ENCODE measurements at places on chromosomes 5 and 9.
A peak's percentile ranks its signal among the peaks of the same experiment; 100 is the strongest.

DNA sequence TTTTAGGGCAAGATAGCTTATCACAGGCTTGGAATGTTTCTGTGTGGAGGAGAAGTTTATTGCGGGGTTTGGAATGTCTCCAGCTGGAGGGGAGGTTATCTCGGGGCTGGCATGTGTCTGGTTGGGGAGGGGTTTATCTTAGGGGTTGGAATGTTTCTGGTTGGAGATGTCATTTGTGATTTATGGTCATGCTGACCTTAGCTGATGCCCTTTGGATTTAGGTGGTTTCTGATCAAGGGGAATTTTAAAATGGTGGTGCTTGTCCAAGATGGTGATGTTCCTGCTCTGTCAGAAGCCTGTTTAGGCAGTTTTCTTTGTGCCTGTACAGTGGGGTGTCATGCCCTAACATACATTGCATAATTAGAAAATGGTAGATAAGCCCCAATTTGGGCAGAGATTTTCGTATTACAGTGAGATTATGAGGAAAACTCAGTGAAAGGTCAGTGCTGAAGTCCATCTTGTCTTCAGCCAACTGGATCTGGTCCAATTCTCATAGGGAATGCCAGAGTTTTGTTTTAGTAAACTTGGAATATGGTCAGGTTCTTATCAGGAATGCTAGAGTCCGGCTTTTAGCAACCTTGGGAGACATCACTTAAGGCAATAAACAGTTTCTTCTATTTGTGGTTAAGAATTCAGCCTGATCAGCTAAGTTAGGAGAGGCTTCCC, 14.3 kb downstream of the CDK20 start:
- DNase-seq = no peak

DNA sequence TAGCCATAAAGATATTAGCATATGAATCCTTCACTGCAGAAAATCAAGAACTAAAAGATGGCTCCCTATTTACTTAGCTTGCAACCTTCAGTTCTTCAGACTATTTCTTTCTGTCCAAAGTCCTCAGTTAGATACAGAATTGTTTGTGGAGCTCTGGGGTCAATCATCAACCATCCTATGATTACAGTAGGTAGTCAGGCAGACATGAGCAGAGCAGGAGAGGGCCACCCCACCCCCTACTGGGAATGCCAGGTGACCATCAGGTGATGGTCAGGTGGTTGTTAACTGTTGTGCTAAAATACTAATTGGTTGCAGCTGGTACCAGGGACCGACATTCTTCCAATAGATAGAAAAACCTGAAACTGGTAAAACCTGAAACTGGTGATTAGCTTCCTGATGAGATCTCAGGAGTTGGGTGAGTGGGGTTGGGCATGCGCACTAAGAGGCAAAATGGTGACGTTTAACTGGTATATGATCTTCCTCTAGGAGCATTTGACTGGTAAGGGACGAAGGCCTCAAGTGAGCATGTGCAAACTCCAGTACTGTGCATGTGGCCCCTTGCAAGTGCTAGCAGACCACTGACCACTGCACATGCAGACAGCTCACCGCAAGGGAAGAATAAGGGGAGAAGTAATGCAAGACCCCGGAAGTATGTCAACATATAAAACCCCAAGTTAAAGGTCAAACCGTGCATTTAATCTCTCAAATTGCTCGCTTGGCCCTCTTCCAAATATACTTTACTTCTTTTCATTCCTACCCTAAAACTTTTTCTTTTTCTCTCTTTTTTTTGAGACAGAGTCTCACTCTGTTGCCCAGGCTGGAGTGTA, 13.6 kb downstream of the C9orf57 start:
- DNase-seq = no peak

DNA sequence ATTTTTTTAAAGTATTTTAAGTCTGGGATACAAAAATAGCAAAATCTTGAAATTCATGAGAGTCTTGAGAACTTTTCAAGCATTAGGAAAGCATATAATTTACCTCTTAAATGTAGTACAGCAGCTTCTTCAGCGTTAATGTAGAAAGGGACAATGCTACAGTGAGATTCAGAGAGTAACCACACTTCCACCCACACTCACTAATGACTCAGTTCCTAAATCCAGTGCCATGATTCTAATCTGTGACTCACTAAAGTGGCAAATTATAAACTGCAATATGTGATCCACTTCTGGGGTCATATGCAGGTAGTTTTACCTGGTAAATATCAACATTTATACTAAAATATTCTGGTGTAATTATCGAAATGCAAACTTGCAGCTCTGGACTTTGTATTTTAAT, 434.5 kb upstream of the TUSC1 start:
- no peak for DNase-seq

DNA sequence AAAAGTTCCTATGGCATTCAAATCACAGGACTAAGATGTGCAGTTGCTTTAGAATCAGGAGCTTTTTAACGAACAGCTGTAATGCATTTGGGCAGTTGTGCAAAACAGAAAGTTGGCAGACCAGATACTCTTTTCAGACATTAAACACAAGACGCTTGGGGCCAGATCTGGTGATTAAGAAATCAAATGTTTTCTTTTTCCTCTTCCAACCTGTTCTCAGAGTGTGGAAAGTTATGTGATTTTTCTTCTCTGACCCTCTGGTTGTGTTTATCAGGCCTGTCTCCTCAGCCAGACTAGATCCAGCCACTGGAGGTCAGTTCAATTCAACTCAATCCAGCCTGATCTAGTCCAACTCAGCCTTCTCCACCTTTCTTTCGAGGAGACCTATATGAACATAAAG, 298.5 kb upstream of the PCSK5 start:
- no peak for DNase-seq

DNA sequence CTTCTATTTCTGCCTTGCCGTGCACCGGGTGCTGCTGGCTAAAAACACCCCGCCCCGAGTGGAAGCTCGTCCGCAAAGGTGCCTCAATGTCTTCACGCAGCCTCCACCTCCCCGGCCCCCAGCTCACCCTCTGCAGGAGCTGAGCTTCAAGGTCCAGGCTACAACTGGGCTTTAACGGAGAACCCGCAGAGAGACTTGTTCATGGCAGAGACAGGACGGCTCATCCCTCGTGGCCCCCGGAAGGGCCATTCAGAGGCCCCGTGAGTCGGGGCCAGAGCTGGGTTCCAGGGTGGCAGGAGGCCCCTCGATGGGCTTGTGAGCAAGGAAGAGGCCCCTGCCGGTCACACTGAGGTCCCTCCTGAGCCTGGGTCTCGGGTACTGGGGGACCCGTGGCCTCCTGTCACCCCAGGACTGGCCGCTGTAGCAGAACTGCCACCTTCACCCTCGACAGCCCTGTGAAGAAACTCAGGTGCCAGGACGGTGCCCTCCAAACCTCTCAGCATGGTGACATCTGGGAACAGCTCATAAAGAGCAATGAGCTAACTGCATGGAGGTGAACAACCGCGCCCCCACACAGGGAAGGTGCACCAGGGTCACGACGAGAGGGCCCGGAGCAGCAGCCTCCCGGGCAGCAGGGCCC, 58.0 kb upstream of the UBAC1 start:
- DNase-seq = no peak

- no peak for DNase-seq
Observed at GRCh38 chr5:169831331-169831730, 149.0 kb downstream of the INSYN2B start.

DNA sequence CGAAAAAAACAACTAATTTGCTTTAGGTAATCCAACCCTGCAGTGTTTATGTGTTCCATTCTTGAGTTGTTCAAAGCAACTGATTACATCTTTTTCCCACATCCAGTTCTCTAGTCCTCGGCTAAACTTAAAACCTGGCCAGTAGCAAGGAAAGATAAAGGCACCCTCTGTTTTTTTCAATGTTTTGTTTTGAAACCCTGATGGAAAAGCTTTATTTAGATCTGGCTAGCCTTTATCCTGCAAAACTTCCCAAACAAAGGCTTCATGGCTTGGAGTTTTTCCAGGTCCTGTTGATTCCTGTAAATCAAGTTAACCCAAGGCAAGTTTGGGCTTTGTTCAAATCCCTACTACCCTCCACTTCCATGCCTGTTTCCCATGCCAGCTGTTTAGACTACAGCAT, 105.1 kb downstream of the CEMIP2 start:
- no peak for DNase-seq

DNA sequence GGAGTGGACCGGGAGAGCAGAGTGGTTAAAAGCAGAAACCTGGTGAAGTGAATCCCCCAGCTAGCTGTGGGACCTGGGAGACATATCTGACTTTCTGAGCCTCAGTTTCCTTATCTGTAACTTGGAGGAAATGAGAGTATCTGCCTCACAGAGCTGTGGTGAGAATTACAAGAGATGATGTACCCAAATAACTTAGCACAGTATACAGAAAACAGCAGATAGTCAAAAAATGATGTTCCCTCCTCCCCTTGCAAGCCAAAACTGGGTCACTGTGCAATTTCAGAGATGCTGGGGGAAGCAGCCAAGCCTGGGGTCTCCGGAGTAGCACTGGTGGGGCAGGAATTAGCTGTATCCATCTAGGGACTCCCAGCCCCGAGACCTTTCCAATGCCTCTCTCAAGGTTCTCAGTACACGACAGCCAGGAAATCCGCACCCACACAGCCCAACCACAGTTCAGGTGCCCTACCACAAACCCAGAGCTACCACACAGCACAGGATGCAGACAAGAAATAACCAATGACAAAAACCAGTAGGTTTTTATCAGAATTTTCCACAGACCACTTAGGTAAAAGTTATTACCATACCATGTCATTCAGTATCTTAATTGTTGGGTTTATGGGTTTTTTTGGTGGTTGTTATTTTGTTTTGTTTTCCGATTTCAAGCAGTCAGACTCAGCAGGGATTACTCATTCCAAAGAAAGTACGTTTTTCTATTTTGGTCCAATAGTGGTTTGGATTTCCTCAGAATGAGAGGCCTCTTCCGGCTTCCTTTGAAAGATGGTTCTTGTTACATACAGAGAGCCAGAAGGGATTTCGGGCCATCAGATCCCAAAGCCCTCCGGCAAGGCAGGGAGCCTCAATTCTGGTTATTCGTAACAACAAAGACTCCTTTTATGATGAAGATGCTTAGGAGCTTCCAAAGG, 4.9 kb upstream of the HRH2 start:
- peak; percentile 41 for DNase-seq

DNA sequence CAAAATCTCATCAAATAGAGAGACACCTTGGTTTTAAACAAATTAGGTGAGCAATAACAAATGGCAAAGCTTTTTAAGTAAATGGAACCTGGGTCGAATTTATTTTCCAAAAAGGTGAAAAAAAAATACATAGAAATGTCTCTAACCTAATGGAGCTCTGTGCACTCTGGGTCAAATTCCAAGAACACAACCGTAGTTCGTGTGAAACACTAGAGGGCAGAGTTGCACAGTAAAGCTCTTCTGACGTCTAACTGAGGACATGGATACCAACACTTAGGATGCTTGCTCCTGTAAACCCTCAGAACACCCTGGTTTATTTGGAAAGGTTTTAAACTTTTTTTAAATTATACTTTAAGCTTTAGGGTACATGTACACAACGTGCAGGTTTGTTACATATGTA, 18.9 kb downstream of the MARCHF11 start:
- no peak for DNase-seq

- DNase-seq = no peak
Observed at GRCh38 chr9:130824643-130825350, 10.3 kb upstream of the ABL1 start.

GRCh38 chr5:134541736-134542376, 16.4 kb downstream of the JADE2 start:
- no peak for DNase-seq

DNA sequence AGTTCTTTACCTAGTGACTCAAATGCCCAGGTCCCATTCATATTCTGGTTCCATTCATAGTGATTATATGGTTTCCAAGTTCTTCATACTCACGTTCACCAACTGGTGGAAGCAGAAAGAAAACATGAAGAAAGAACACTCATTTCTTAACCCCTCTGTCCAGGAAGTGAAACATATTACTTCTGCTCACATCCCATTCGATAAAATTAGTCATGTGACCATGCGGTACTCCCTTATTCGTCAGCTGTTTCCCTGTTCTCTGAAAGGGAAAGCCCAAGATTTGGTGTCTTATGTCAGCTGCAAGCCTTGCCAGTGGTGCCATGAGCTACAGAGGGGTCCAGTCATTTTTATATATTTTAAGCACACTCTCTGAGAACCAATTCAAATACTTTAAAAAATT, 387.0 kb upstream of the DMAC1 start:
- no peak for DNase-seq

- no peak for DNase-seq
Observed at GRCh38 chr5:57539281-57539701, 56.7 kb upstream of the ACTBL2 start.

- DNase-seq = no peak
Observed at GRCh38 chr5:143084407-143084806, 314.2 kb downstream of the ARHGAP26 start.

DNA sequence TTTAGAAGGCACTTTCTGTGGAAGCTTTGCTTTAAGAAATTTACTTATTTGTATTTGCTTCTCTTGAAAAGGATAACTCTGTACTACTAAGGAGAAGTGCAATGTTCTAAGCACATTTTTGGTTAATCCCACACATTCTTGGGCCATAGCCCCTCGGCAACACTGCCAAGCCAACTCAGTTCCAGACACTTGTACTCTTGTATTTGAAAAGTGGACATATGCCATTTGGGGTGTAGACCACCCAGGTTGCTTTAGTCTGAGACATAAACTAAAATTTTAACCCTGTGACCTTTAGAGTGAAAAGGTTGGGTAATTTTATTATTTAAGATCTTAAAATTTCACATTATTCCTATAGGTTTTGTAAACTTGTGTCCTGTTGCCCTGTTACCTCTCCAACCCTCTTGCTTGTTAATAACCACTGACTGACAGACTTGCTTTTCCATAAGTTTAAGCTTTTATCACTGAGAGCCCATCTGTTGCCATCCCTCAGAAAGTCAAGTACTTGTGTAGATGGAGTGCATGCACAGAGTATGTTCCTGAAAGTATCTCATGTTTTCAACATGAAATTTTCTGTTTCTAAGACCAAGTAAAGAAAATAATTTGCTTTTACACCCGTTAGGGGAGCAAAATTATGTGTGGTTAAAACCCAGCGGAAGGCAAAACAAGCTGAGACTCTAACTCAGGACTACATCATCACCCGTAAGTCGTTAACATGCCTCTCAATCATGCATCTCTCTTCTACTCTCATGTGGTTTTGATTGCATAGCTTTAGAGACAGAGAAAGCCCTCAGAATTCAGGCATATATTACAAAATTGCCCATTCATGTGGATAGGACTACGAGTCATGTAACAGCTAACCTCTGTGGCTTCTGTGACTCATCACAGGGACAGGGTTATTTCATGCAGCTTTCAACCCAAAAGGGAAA, 117.3 kb downstream of the GDNF start:
- no peak for DNase-seq

GRCh38 chr5:110458313-110458712, 268.2 kb downstream of the TMEM232 start:
- DNase-seq = no peak

All from stimulated activated CD4-positive, alpha-beta T cell treated with anti-CD3 and anti-CD28 coated beads, Interleukin-1b, Interleukin-23, amount 100 ng/mL, for 1 hour (primary cell).